ENCODE measurements at places on chromosomes 3 and 15. TPM values are rescaled to one million over a fixed set of nuclear protein-coding genes. Genes with fewer than 3 reads are reported as not detected.

Gene KIF7
- total RNA-seq: 0.08 TPM

DNA sequence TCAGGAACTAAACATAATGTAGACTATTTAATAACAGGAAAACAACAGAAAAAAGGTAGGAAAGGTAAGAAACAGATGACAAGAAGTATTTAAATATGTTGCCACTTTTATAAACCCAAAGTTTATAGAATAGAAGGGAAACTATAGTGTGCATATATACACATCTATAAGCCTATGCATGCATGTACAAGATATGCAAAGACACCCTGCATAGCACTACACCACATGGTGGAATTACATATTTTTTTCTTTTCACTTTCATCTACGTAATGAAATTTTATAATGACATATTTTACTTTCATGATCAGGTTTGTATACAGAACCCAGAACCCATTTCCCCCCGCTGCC, 136.8 kb downstream of the MEX3B start:
- no peak overlapping the region for H3K4me3 ChIP-seq
- DNase-seq: no peak
- no peak overlapping the region for H3K27ac ChIP-seq
- no peaks in the 10 kb centered on the region for H3K4me1 ChIP-seq

DNA sequence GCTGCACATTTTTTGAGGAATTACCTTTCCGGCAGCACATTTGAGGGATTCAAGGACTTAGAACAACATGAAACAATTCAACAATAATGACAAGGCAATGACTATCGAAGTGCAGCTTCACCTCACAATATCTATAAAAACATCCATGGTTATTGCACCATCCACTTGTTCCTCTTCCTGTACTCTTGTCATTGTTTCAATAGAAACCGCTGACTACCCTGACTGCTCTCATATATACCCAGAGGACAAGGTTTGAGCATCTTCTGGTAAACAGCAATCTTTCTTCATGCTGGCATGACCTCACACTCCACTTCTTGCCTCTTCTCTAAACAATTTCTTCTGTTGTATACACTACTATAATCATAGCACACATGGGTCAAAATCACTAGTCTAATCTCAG, 864.9 kb downstream of the FHIT start:
- no peaks in the 10 kb centered on the region for H3K27me3 ChIP-seq
- H3K27ac ChIP-seq: no peak overlapping the region
- H3K36me3 ChIP-seq: no peaks in the 10 kb centered on the region
- no peaks in the 10 kb centered on the region for H3K4me1 ChIP-seq
- H3K4me3 ChIP-seq: no peak overlapping the region

- H3K4me3 ChIP-seq: no peak overlapping the region
- no peak overlapping the region for H3K27ac ChIP-seq
- no peaks in the 10 kb centered on the region for H3K36me3 ChIP-seq
- no peaks in the 10 kb centered on the region for H3K4me1 ChIP-seq
- no peaks in the 10 kb centered on the region for H3K27me3 ChIP-seq
Observed at GRCh38 chr3:181458857-181459256, 252.9 kb upstream of the SOX2 start.

Gene ZCWPW2
- 0.28 TPM for total RNA-seq

Gene SKOR1
- 1.8 TPM for total RNA-seq

- H3K36me3 ChIP-seq: no peaks in the 10 kb centered on the region
- peaks cover 28% of the 10 kb centered on the region for H3K4me1 ChIP-seq
- no peak overlapping the region for H3K4me3 ChIP-seq
- H3K27me3 ChIP-seq: no peaks in the 10 kb centered on the region
- DNase-seq: no peak
Observed at GRCh38 chr15:85780225-85780985, 14.3 kb downstream of the KLHL25 start.

Gene ROPN1
- not detected for total RNA-seq

Gene CNTN3
- total RNA-seq: not detected

DNA sequence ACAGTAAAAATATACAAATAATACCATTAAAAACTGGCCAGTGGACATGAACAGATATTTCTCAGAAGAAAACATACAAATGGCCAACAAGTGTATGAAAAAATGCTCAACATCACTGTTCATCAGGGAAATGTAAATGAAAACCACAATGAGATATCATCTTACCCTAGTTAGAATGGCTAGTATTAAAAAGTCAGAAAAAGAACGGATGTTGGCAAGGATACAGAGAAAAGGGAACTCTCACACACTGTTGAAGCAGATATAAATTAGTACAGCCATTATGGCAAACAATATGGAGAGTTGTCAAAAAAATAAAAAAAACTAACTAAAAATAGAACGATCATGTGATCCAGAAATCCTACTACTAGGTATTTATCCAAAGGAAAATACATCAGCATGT, 222.7 kb upstream of the NAALADL2 start:
- H3K27me3 ChIP-seq: no peaks in the 10 kb centered on the region
- H3K4me3 ChIP-seq: no peak overlapping the region
- H3K27ac ChIP-seq: no peak overlapping the region
- no peaks in the 10 kb centered on the region for H3K36me3 ChIP-seq
- no peaks in the 10 kb centered on the region for H3K4me1 ChIP-seq

DNA sequence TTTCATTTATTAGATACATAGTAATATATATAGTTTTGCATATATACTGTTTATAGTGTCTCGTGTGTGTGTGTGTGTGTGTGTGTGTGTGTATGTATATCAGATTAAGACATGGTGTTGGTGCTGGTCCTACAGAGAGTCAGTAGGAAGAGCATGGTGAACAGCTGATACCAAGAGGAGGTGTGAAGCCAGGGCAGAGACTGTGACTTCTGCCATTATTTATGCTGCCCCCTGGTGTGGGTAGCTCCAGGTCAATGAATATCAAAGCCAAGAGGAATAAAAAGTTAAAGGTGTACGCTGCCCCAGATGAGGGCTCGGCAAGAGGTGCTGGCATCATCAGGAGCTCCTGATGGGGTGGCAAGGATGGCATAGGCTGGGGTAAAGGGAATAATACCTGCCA, 299.5 kb upstream of the RASGRP1 start:
- no peak for DNase-seq
- H3K36me3 ChIP-seq: no peaks in the 10 kb centered on the region
- no peaks in the 10 kb centered on the region for H3K27me3 ChIP-seq
- no peak overlapping the region for H3K27ac ChIP-seq
- no peak overlapping the region for H3K4me3 ChIP-seq

- H3K36me3 ChIP-seq: peaks cover 41% of the 10 kb centered on the region
- peak overlapping the region; percentile 72 for H3K4me3 ChIP-seq
- no peaks in the 10 kb centered on the region for H3K27me3 ChIP-seq
- DNase-seq: no peak
- H3K4me1 ChIP-seq: peaks cover 68% of the 10 kb centered on the region
Observed at GRCh38 chr3:48466386-48467109, 20.0 kb downstream of the ATRIP start.

Gene HACD3
- total RNA-seq: 14.1 TPM

- H3K4me1 ChIP-seq: peaks cover 22% of the 10 kb centered on the region
- no peaks in the 10 kb centered on the region for H3K36me3 ChIP-seq
- no peak for DNase-seq
- peaks cover 37% of the 10 kb centered on the region for H3K27me3 ChIP-seq
Observed at GRCh38 chr15:88256279-88257230, at the start of gene NTRK3. TSS of gene NTRK3 (minus strand) at chr15:88256739. CDS start at chr15:88256153, 586 bp downstream.

Gene LAMB2
- 0.36 TPM for total RNA-seq

GRCh38 chr3:99713440-99713839, 75.0 kb downstream of the COL8A1 start:
- H3K4me3 ChIP-seq: no peak overlapping the region
- H3K27ac ChIP-seq: no peak overlapping the region
- H3K36me3 ChIP-seq: no peaks in the 10 kb centered on the region
- no peak for DNase-seq
- no peaks in the 10 kb centered on the region for H3K4me1 ChIP-seq

GRCh38 chr15:67446449-67446848, 74.5 kb upstream of the C15orf61 start:
- no peak for DNase-seq
- no peaks in the 10 kb centered on the region for H3K27me3 ChIP-seq
- no peaks in the 10 kb centered on the region for H3K36me3 ChIP-seq
- no peak overlapping the region for H3K4me3 ChIP-seq
- H3K27ac ChIP-seq: no peak overlapping the region

DNA sequence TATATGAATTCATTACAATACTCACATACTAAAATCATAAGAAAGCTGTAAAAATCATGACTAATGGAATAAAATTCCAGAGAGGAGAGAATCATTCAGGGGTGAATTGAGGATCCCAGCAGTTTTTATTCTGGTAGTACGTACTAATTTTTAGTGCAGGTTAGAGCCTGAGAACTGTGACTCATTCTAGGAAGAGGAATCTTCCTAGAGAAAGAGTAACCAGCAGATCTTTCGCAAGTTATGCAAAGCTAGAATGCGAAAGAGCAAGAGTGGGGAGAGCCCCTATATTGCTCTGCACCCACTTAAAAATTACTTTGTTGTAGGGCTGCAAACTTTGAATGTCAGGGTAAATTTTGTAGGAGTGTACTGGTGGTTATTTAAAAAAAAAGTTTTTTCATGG, 303.6 kb upstream of the ARPP21 start:
- no peak overlapping the region for H3K27ac ChIP-seq
- no peak for DNase-seq
- no peaks in the 10 kb centered on the region for H3K4me1 ChIP-seq

DNA sequence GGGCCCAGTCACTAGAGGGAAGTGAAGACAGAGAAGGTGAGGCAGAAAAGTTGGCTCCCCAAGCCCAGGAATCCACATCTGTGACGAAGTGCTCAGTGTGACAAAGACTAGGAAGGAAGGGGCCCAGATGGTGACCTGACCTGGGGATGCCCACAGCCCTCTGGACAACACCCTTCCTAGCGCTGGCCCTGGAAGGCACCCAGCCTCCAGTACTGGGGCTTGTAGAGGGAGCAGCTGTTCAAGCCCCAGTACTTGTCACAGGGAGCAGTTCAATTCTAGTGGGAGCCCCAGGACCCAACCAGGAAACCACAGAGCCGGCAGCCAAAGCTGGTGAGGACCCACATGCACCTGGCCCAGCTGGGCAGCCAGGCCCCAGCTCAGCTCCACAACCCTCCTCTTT, 190.8 kb downstream of the XXYLT1 start:
- no peaks in the 10 kb centered on the region for H3K4me1 ChIP-seq
- no peaks in the 10 kb centered on the region for H3K27me3 ChIP-seq
- H3K27ac ChIP-seq: no peak overlapping the region
- DNase-seq: no peak
- no peak overlapping the region for H3K4me3 ChIP-seq
- no peaks in the 10 kb centered on the region for H3K36me3 ChIP-seq

DNA sequence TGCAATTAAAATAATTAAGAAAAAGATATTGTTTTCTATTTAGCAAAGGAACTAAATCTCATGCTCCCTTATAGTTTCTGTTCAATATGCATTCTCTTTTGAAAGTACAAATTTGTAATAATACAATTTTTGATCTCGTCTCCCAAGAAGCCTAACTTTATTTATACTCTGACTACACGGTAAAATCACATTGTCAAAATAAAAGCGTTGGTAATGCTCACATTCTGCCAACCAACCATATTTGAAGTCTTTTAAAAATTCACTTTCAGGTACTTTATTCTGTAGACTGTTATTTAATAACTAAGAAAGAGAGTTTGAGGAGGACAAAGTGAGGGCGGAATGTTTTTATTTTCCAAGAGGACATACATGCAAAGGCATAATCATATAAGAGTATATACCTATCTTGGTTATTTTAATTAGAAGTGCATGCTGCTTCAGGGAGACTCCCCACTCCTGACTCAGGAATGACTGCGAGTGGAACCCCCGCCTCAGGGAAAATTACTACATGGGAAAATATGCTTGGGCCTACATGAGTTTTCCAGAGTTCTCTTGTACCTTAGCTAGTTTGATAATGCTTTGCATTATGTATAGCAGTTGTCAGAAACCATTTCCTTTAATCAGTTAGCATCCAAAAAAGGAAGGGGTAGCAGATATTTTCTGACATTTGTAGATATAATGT, 19.3 kb downstream of the MBNL1 start:
- no peaks in the 10 kb centered on the region for H3K27me3 ChIP-seq
- no peak overlapping the region for H3K4me3 ChIP-seq
- peaks cover 3% of the 10 kb centered on the region for H3K36me3 ChIP-seq
- no peak for DNase-seq

Gene PRICKLE2
- not detected for total RNA-seq

Gene ACVR2B
- total RNA-seq: 4.3 TPM

Gene LIPH
- not detected for total RNA-seq

Gene SLC28A2
- total RNA-seq: not detected

Gene CPEB1
- total RNA-seq: 0.19 TPM

GRCh38 chr3:171108066-171108465, 81.5 kb upstream of the SLC2A2 start:
- H3K27ac ChIP-seq: no peak overlapping the region
- no peaks in the 10 kb centered on the region for H3K27me3 ChIP-seq
- peaks cover 50% of the 10 kb centered on the region for H3K36me3 ChIP-seq
- H3K4me1 ChIP-seq: no peaks in the 10 kb centered on the region
- no peak for DNase-seq

DNA sequence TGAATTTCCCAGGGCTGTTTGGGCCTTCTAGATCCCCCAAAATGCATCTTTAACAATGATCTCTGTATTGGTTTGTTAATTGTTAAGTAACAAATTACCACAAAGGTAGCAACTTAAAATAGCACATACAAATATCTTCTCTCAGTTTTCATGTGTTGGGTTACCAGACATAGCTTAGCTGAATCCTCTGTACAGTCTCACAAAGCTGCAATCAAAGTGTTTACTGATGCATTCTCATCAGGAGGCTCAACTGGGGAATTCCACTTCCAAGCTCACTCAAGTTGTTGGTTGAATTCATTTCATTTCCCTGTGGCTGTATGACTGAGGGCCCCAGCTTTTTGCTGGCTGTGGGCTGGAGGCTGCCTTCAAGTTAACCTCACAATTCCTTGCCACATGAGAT, 297.6 kb downstream of the RPLP1 start:
- H3K4me1 ChIP-seq: peaks cover 17% of the 10 kb centered on the region
- no peak for DNase-seq
- H3K27me3 ChIP-seq: peaks cover 6% of the 10 kb centered on the region
- H3K27ac ChIP-seq: no peak overlapping the region
- no peak overlapping the region for H3K4me3 ChIP-seq

- no peak for DNase-seq
- no peaks in the 10 kb centered on the region for H3K4me1 ChIP-seq
- no peaks in the 10 kb centered on the region for H3K27me3 ChIP-seq
- H3K4me3 ChIP-seq: no peak overlapping the region
- no peak overlapping the region for H3K27ac ChIP-seq
Observed at GRCh38 chr3:25689226-25689625, 24.5 kb upstream of the TOP2B start.

Gene RAB8B
- total RNA-seq: 74.5 TPM

GRCh38 chr3:71785532-71786216, 726 bp upstream of the PROK2 start:
- peaks cover 13% of the 10 kb centered on the region for H3K4me1 ChIP-seq
- H3K27me3 ChIP-seq: peaks cover 59% of the 10 kb centered on the region
- no peak overlapping the region for H3K4me3 ChIP-seq

Gene DPPA2
- total RNA-seq: not detected

- no peaks in the 10 kb centered on the region for H3K4me1 ChIP-seq
- peaks cover 29% of the 10 kb centered on the region for H3K36me3 ChIP-seq
- H3K4me3 ChIP-seq: no peak overlapping the region
- no peak for DNase-seq
- H3K27ac ChIP-seq: no peak overlapping the region
- H3K27me3 ChIP-seq: no peaks in the 10 kb centered on the region
Observed at GRCh38 chr3:119403201-119403600, 60.2 kb downstream of the TMEM39A start.

Gene GOLGA8O
- total RNA-seq: 1.2 TPM

Gene CRYGS
- total RNA-seq: 1.9 TPM

Measured in CD4-positive, alpha-beta T cell (primary cell).